ENCODE measurements at places on chromosomes 7 and 10. TPM values are rescaled to one million over a fixed set of nuclear protein-coding genes. Genes with fewer than 3 reads are reported as not detected.

Gene NUTM2A
- 1.2 TPM for total RNA-seq

- DNase-seq = no peak
- H3K27me3 ChIP-seq = no peaks in the 10 kb centered on the region
- no peaks in the 10 kb centered on the region for H3K4me1 ChIP-seq
- no peak overlapping the region for H3K27ac ChIP-seq
- no peaks in the 10 kb centered on the region for H3K36me3 ChIP-seq
Measured at GRCh38 chr10:114208351-114208750, 29.2 kb downstream of the TDRD1 start.

DNA sequence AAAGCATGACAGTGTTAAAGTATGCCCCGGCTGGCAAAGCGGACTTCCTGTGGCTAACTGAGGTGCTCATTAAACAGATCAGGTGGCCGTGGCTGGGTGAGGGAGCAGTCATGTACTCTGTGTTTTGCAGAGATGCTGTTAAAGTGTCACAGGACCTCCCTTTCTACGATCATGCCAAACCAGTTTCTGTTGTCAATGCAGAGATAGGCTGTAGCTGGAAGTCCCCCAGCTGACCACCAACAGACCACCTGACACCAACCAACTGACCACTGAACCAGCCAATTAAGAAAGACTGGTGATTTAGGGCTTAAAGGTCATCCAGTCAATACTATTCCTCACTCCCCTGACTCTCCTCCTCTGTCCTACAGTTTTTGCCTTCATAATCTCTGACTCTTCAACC lies 431.1 kb upstream of the LRGUK start:
- no peak overlapping the region for H3K27ac ChIP-seq
- H3K27me3 ChIP-seq = no peaks in the 10 kb centered on the region
- H3K4me3 ChIP-seq = no peak overlapping the region
- no peaks in the 10 kb centered on the region for H3K36me3 ChIP-seq
- H3K4me1 ChIP-seq = no peaks in the 10 kb centered on the region
- no peak for DNase-seq

GRCh38 chr7:86629-87028 lies 105.7 kb upstream of the FAM20C start:
- no peaks in the 10 kb centered on the region for H3K27me3 ChIP-seq
- H3K27ac ChIP-seq = no peak overlapping the region
- H3K36me3 ChIP-seq = no peaks in the 10 kb centered on the region
- H3K4me1 ChIP-seq = peaks cover 17% of the 10 kb centered on the region
- no peak for DNase-seq

Gene KIAA1217
- 3.5 TPM for total RNA-seq

Gene STK31
- total RNA-seq = 2.1 TPM

DNA sequence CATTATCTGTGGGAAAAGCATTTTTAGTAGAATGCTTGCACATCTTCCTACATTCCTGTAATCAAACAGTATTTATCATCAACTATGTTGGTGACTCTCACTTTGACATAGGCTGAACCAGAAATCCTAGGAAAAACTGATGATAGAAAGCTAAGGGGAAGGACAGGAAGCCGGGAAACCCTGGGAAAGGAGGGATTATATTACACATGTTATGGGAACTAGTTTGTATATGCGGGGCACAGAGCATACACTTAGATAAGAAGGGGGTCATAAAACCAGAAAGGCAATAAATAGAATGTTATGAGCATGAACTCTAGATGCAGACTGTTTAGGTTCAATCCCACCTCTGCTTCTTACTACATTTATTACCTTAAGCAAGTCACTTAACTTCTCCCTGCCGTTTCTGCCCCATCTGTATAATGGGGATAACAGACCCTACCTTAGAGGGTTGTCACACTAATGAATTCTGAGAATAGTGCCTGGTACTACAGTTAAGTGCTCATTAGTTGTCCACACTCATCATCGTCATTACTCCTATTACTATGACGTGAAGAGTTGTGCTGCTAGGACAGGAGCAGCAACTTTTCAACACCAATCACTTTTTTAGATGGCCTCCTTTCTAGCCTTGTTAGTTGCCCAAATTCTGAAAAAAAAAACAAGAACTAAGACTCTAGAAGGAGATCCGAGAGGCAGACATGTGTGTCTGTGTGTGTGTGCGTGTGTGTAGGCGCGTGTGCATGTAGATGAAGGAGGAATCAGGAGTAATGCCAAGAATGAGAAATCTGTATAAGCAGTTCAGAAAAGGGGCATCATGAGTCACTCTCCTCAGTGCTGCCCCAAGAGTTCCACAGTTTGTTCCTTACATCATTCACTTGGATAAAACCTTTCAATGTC lies 52.2 kb downstream of the KMT2C start:
- no peaks in the 10 kb centered on the region for H3K4me1 ChIP-seq
- no peaks in the 10 kb centered on the region for H3K36me3 ChIP-seq
- no peak for DNase-seq
- H3K27ac ChIP-seq = no peak overlapping the region
- no peaks in the 10 kb centered on the region for H3K27me3 ChIP-seq
- no peak overlapping the region for H3K4me3 ChIP-seq

DNA sequence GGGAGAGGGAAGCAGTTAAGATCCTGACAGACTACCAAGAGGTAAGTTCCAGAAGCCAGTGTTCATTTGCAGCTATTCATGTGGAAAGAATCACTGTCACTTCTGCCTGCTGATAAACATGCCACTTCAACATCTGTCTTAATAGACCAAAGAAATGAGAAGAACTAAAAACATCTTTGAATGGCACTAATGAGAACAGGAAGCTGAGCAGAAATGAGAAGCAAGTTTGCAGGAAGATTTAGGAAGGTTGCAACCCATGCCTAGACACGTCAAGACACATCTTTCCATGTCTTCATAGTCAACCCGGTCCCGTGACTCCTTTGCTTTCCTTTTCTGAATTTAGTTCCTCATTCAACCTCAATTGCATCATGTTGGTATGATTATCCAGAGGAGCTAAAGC lies 180.0 kb downstream of the PDE1C start:
- H3K27ac ChIP-seq = no peak overlapping the region
- no peak for DNase-seq
- no peak overlapping the region for H3K4me3 ChIP-seq
- no peaks in the 10 kb centered on the region for H3K36me3 ChIP-seq
- H3K4me1 ChIP-seq = no peaks in the 10 kb centered on the region
- H3K27me3 ChIP-seq = no peaks in the 10 kb centered on the region

DNA sequence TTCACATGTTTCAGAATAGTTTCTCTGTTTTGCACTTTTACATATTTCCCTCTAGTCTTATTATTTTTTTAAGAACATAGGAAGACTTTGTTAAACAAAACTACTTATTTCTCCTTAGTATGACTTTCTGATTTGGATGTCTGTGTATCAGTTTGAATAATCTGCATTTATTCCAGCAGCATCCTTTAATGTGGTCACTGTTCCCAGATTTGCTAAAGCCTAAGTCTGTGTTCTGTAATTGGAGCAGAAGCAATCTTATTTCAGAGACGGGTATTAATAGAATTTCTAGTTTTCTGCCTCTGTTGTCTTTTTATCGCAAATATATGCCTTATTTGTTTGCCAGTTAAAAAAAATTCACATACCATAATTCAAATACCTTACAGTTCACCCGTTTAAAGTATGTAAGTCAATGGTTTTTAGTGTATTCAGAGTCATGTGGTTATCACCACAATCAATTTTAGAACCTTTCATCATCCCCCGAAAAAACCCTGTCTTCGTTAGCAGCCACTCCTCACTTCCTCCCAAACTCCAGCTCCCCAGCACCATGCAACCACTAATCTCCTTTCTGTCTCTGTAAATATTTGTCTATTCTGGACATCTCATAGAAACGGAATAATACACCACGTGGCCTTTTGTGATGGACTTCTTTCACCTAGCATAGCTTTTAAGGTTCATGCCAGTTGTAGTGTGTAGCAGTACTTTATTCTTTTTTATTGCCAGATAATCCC lies 58.7 kb downstream of the INPP5F start:
- no peak for DNase-seq
- no peak overlapping the region for H3K4me3 ChIP-seq
- H3K27me3 ChIP-seq = no peaks in the 10 kb centered on the region
- no peaks in the 10 kb centered on the region for H3K4me1 ChIP-seq

Gene GDF10
- not detected for total RNA-seq

DNA sequence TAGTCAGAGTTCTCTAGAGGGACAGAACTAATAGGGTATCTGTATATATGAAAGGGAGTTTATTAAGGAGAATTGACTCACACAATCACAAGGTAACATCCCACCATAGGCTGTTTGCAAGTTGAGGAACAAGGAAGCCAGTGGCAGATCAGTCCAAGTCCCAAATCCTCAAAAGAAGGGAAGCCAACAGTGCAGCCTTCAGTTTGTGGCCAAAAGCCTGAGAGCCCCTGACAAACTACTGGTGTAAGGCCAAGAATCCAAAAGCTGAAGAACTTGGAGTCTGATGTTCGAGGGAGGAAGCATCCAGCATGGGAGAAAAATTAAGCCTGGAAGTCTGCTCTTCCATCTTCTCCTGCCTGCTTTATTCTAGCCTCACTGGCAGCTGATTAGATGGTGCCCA lies 1107.2 kb upstream of the CELF2 start:
- no peak overlapping the region for H3K4me3 ChIP-seq
- H3K27me3 ChIP-seq = no peaks in the 10 kb centered on the region
- no peak for DNase-seq
- H3K36me3 ChIP-seq = no peaks in the 10 kb centered on the region

DNA sequence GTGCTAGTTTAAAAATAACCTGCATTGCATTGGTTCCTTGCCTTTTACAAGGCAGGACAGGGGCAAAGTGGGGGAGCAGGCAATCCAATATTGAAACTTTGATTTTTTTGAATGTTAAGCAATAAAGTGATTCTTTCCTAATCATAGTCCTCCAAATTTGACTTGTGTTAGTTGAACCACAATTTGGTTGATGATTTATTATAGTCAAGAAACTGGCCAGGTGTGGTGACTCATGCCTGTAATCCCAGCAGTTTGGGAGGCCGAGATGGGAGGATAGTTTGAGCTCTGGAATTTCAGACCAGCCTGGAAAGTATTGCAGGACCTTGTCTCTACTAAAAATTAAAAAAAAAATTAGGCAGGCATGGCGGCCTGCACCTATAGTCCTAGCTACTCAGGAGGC lies 27.9 kb upstream of the ABLIM1 start:
- H3K27me3 ChIP-seq = no peaks in the 10 kb centered on the region
- H3K36me3 ChIP-seq = no peaks in the 10 kb centered on the region

Gene ZNF438
- 5.8 TPM for total RNA-seq

Gene CFAP70
- 11.3 TPM for total RNA-seq

- no peaks in the 10 kb centered on the region for H3K4me1 ChIP-seq
- no peaks in the 10 kb centered on the region for H3K36me3 ChIP-seq
- H3K27me3 ChIP-seq = no peaks in the 10 kb centered on the region
- H3K4me3 ChIP-seq = no peak overlapping the region
- H3K27ac ChIP-seq = no peak overlapping the region
- DNase-seq = no peak
Measured at GRCh38 chr7:92150450-92151017, 16.3 kb upstream of the CYP51A1 start.

GRCh38 chr10:50514995-50515394 lies 108.8 kb downstream of the SGMS1 start:
- no peak overlapping the region for H3K4me3 ChIP-seq
- H3K36me3 ChIP-seq = no peaks in the 10 kb centered on the region
- H3K27ac ChIP-seq = no peak overlapping the region
- DNase-seq = no peak
- H3K4me1 ChIP-seq = no peaks in the 10 kb centered on the region

- no peaks in the 10 kb centered on the region for H3K27me3 ChIP-seq
- no peaks in the 10 kb centered on the region for H3K36me3 ChIP-seq
- H3K4me1 ChIP-seq = no peaks in the 10 kb centered on the region
- no peak overlapping the region for H3K27ac ChIP-seq
- no peak overlapping the region for H3K4me3 ChIP-seq
- DNase-seq = no peak
Measured at GRCh38 chr7:117230276-117231046, 92.4 kb downstream of the WNT2 start.

GRCh38 chr10:5743736-5744135 lies 59.1 kb downstream of the TASOR2 start:
- no peak for DNase-seq
- no peaks in the 10 kb centered on the region for H3K27me3 ChIP-seq
- H3K36me3 ChIP-seq = no peaks in the 10 kb centered on the region
- no peaks in the 10 kb centered on the region for H3K4me1 ChIP-seq
- H3K4me3 ChIP-seq = no peak overlapping the region
- H3K27ac ChIP-seq = no peak overlapping the region
